ENCODE measurements at places on chromosomes 3 and 15. TPM values are rescaled to one million over a fixed set of nuclear protein-coding genes. Genes with fewer than 3 reads are reported as not detected.

DNA sequence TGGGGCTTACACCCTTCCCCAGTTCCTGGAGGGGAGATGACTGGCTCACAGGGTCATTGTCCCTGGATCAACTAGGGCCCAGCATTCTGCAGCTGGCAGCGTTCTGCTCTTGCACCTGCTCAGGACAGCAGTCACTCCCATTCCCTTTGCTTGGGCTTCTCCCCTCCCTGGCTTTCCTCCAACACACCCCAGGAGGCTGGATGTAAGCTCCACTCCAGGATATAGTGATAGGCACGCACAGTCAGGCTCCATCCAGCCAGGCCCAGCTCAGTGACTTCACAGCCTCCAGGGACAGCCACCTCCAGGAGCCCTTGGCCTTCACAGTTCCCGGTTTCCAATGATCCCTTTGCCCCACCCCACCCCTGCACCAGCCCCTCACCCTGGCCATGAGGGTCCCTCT is 1.9 kb downstream of the SPTBN5 start:
- no peak for DNase-seq

DNA sequence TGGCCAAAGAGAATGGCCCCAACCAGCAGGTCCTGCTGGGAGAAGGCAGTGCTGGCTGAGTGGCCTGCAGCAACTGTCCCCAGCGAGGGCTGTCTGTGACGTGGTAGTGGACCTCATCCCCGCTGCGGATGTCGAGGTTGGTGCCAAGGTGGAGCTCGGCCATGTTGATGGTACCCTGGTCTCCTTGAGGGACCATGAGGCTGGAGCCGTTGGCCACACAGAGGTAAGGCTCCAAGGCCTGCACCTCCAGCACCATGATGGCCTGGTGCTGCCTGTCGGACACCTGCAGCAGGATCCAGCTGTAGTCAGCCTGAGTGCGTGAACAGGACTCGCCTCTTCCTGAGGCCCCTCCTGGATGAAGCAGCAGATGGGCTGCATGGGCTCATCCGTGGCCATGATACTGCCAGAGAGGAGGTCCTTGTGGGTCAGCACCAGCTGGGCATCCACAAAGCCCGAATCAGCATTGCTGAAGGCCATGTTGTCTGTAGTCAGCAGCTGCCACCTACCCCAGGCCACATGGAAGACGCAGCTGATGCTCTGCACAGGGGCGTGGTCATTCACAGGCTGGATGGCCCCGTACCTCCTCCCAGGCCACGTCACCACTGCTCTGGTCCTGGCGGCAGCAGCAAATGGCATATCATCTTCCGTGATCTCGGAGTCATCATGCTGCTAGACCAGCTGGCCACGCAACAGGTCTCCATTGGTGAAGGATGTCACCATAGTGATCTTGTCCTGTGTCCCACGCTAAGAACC is 167.5 kb downstream of the GOLGA6L4 start:
- DNase-seq: no peak

GREM1 gene
- 0.08 TPM for polyA plus RNA-seq

DNA sequence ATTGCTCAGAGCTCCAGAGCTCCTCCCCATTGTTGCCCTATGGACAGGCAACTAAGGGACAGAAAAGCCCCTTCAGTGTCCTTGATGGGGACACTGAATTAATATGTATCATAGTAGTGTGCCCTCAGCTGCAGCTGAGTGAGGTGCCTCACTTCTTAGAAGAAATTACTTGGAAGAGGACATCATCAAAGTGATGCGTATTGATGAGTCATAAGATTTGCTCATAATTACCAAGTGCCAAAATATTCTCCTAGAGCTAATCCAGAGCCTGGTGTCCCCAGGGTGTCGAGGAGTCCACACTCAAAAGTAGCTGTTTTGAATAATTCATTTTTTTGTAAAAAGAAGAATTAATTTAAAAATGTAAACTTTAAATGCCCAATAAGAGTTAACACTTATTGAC is 200.7 kb upstream of the SEMA6D start:
- no peak for DNase-seq

DNA sequence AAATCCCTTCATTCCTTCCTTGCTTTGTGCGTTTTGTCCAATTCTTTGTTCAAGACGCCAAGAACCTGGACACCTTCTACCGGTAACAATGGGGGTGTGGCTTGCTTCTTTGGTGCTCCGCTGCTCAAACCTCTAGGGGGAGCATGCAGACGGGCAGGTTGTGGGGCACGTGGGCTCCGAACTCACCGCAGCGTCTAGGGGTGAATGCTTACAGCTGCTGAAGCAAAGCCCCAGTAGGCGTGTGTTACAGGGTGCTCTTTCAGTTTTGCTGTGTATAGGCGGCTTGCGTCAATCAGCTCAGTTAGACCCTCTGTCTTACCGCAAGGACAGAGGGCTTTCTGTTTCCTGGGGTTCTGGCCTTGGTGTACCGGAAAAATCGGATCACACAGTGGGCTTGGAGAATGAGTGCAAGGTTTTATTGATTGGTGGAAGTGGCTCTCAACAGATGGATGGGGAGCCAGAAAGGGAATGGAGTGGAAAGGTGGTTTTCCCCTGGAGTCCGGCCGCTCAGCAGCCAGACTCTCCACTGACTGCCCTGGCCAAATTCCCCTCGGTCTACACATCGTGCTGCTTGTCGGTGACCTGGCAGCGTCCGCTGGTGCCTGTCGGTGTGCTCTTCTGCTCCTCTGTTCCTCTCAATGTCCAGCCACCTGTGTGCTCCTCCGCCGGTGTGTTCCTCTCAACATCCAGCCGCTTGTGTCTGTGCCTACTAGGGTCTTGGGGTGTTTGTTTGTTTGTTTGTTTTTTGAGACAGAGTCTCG is 1.2 kb upstream of the LRRC34 start:
- DNase-seq: peak; percentile 19

DNAH1 gene
- polyA plus RNA-seq: 24.4 TPM

DNA sequence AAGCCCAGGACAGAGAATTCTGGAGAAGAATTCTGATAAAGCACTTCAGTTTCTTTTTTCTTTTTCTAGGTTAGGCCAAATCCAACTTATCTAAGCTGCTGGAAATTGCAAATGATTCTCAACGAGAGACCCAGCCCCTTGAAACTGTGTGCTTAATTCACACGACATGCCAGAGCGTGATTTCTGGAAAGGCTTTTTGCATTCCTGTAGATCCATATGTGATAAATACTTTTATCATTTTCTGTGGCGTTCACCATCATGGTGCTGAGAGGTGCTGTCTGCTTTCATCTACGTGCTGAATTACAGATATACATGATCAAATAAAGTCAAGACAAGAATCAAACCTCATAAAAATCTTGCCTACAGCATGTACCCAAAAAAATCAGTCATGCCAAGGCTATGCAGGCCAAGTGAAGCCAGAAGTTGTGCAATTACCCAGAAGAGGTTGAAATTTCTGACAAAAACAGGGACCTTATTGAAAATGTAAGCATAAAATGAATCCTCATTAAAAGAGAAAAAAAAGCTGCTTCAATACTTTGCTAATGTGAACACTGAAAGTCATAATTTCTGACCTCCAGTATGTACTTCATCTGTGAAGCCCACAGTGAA is 10.8 kb upstream of the MEF2A start:
- no peak for DNase-seq

GRCh38 chr15:70672081-70672480 is 91.3 kb downstream of the UACA start:
- DNase-seq: no peak

GRCh38 chr3:42721690-42722089 is 19.1 kb upstream of the HHATL start:
- no peak for DNase-seq

MAP6D1 gene
- 2.5 TPM for polyA plus RNA-seq

- DNase-seq: no peak
Measured at GRCh38 chr3:151024339-151024738, 51.8 kb upstream of the CLRN1 start.

GPD1L gene
- polyA plus RNA-seq: 19.7 TPM

C15orf61 gene
- 4.0 TPM for polyA plus RNA-seq

DNA sequence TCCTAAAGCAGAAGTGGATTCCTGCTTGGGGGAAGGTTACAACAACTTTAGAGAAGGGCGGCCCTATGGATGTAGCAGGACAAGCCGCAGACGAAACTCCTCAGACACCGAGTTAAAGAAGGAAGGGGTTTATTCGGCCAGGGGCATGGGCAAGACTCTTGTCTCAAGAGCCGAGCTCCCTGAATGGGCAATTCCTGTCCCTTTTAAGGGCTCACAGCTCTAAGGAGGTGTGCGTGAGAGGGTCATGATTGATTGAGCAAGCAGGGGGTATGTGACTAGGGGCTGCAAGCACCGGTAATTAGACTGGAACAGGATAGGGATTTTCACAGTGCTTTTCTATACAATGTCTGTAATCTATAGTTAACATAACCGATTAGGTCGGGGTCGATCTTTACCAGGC is 879 bp upstream of the PDHB start:
- DNase-seq: no peak

GRCh38 chr15:33371159-33371558 is 60.4 kb downstream of the RYR3 start:
- DNase-seq: no peak

DNA sequence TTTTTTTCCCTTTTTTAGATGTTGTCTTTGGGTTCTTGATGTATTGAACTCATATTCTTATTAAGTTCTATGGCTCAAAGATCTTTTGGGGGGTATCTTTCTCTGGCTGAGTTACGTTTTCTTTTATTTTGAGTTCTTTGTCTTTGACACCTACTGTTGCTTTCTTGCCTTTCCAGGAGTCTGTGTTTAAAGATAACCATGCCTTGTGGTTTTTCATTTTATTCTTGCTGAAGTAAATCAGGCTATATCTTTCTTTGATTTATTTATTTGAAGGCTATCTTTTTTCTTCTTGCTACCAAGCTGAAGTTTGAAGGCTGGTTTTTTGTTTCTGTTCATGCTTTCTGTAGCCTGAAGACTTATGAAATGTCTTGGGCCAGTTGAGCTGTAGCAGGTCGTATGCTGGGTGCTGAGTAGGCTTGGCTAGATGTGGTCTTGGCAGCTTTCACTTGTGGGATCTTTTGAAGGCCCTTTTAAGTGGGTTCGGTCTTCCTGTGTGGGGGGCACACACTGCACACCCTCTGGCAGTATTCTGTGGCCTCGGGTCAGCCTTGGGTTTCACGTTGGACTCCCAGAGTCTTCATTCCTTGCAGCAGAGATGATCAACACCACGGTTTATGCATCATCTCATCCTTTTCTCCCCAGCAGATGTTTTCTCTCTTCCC is 17.5 kb downstream of the SLCO3A1 start:
- DNase-seq: no peak
